ENCODE measurements at places on chromosomes 11 and 22. TPM values are rescaled to one million over a fixed set of nuclear protein-coding genes. Genes with fewer than 3 reads are reported as not detected.
A peak's percentile ranks its signal among the peaks of the same experiment; 100 is the strongest.

Gene GRM5
- 0.11 TPM for total RNA-seq

Gene MUC15
- total RNA-seq: not detected

Gene BTG4
- not detected for total RNA-seq

Gene SOX6
- total RNA-seq: 0.14 TPM

DNA sequence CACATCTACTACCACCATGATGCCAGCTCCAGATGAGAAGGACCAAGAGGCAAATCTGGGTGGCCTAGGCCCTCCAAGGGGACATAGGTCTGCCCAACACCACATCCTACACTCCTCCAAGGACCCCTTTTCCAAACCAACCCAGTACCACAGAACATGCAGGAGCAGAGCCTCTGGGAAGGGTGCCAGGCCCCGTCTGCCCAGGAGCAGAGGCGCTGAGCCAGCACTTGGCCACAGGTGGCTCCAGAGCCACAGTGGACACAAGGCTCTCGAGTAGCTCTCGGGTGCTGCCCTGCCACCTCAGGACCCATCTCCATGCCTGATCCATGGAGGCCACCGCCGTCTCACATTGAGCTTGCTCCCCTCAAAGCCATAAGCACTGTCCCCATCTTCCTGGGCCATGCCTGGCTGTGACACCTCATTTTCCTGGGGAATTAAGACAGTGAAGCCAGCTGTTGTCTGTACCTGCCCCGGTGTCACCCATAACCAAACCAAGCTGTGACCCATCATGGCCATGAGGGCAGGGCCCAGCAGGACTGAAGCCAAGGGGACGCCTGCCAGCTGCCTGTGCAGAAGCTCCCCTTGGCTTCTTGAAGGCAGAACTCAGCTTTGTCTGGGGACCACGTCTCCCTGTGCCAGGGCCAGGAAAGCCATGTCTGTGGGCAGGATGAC lies 7.4 kb downstream of the MOB2 start:
- H3K4me1 ChIP-seq: no peaks in the 10 kb centered on the region
- no peak for DNase-seq
- H3K27me3 ChIP-seq: no peaks in the 10 kb centered on the region
- no peak overlapping the region for H3K27ac ChIP-seq
- H3K4me3 ChIP-seq: no peak overlapping the region

GRCh38 chr11:129224538-129224937 lies 32.4 kb upstream of the ARHGAP32 start:
- H3K4me3 ChIP-seq: no peak overlapping the region
- DNase-seq: no peak
- H3K36me3 ChIP-seq: no peaks in the 10 kb centered on the region
- no peak overlapping the region for H3K27ac ChIP-seq
- peaks cover 2% of the 10 kb centered on the region for H3K4me1 ChIP-seq

DNA sequence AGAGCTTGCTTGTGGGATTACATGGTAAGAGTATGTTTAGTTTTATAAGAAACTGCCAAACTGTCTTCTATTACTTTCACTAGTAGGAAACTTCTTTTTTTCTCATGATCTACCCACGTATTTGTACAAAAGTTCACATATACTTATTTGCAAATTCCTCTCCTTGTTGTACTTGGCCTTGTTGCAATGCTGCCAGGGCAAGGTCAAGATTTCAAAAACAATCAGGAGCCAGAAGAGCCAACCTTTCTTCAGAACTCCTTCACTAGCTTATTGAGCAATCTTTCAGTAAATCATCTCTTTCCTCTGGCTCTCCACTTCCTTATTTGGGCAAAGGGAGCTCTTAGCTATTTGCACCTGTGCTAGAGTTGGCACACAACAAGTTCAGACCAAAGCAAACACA lies 9.7 kb downstream of the SRSF8 start:
- peaks cover 13% of the 10 kb centered on the region for H3K4me1 ChIP-seq
- H3K27ac ChIP-seq: no peak overlapping the region
- H3K4me3 ChIP-seq: no peak overlapping the region
- no peaks in the 10 kb centered on the region for H3K27me3 ChIP-seq
- DNase-seq: peak; percentile 90
- H3K36me3 ChIP-seq: no peaks in the 10 kb centered on the region

GRCh38 chr11:114163229-114163631 lies 103.7 kb downstream of the ZBTB16 start:
- H3K4me1 ChIP-seq: peaks cover 84% of the 10 kb centered on the region
- H3K36me3 ChIP-seq: no peaks in the 10 kb centered on the region
- DNase-seq: no peak
- H3K4me3 ChIP-seq: no peak overlapping the region

DNA sequence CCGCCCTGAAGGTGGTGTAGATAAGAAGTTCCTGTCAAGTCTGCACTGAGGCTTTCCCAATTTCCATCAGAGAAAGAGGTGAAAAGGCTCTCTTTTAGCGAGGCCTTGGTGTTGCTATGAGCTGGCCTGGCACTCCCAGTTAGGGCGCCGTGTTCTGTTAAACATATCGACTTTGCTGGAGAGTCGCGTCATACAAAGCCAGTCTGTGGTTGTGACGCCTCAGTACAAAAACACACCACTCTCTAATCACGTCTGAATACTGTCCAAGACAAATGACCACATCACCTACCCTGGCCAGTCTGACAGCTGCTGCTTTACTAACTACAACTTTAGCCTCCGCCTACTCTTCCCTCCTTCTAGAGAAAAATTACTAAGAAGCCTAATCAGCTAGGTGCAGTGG lies 8.0 kb upstream of the TOLLIP start:
- peaks cover 4% of the 10 kb centered on the region for H3K27me3 ChIP-seq
- H3K27ac ChIP-seq: no peak overlapping the region
- DNase-seq: no peak
- no peaks in the 10 kb centered on the region for H3K36me3 ChIP-seq
- no peaks in the 10 kb centered on the region for H3K4me1 ChIP-seq

GRCh38 chr11:16669799-16670415 lies 68.5 kb upstream of the C11orf58 start:
- no peak overlapping the region for H3K4me3 ChIP-seq
- H3K4me1 ChIP-seq: no peaks in the 10 kb centered on the region
- H3K27me3 ChIP-seq: no peaks in the 10 kb centered on the region

GRCh38 chr11:61066645-61067044 lies 35.6 kb upstream of the CD5 start:
- H3K36me3 ChIP-seq: no peaks in the 10 kb centered on the region
- H3K27ac ChIP-seq: no peak overlapping the region
- no peaks in the 10 kb centered on the region for H3K27me3 ChIP-seq
- DNase-seq: no peak
